ENCODE measurements at places on chromosomes 5 and 9. TPM values are rescaled to one million over a fixed set of nuclear protein-coding genes. Genes with fewer than 3 reads are reported as not detected.

The PCDHGB6 gene
- 5.3 TPM for total RNA-seq

The SOX30 gene
- not detected for total RNA-seq

The HMHB1 gene
- total RNA-seq: not detected

The SLC1A3 gene
- total RNA-seq: 429 TPM

The SLC36A3 gene
- not detected for total RNA-seq

The ZNF462 gene
- 45.2 TPM for total RNA-seq

The PCDHA1 gene
- not detected for total RNA-seq

The SAXO1 gene
- total RNA-seq: not detected

The ACTBL2 gene
- not detected for total RNA-seq

The SLC22A4 gene
- total RNA-seq: 5.4 TPM

The HMCN2 gene
- total RNA-seq: 3.1 TPM

The ADGRV1 gene
- total RNA-seq: 0.16 TPM

The PCDHA3 gene
- total RNA-seq: 0.29 TPM

The MED7 gene
- 10.7 TPM for total RNA-seq

The LHX6 gene
- total RNA-seq: 20.9 TPM

The PCDHGA9 gene
- total RNA-seq: 3.9 TPM

The ANXA2R gene
- 2.0 TPM for total RNA-seq

The MRPL41 gene
- total RNA-seq: 81.6 TPM

The IL9 gene
- total RNA-seq: not detected

The ECM2 gene
- 71.3 TPM for total RNA-seq

The TPPP gene
- total RNA-seq: 5.4 TPM

The ANKRD20A1 gene
- 2.2 TPM for total RNA-seq

The INSL6 gene
- total RNA-seq: not detected

The UQCRQ gene
- total RNA-seq: 391 TPM

The ANKRD31 gene
- 0.13 TPM for total RNA-seq

The ITGA2 gene
- 2.4 TPM for total RNA-seq

The SLC2A6 gene
- 3.9 TPM for total RNA-seq

The CFAP90 gene
- 0.13 TPM for total RNA-seq

The C1QTNF3 gene
- total RNA-seq: 2.7 TPM

The TMED7 gene
- total RNA-seq: 82.8 TPM

The IZUMO3 gene
- total RNA-seq: not detected

The ENTPD8 gene
- total RNA-seq: not detected

The SLCO6A1 gene
- total RNA-seq: not detected

The ANP32B gene
- 103 TPM for total RNA-seq

The IL3 gene
- total RNA-seq: not detected

The GARIN3 gene
- not detected for total RNA-seq

The PCDHGB7 gene
- 8.1 TPM for total RNA-seq

The C9orf50 gene
- not detected for total RNA-seq
